ENCODE measurements at places on chromosomes 16 and 17. TPM values are rescaled to one million over a fixed set of nuclear protein-coding genes. Genes with fewer than 3 reads are reported as not detected.

GRCh38 chr17:36934692-36935630, 2.3 kb upstream of the LHX1 start:
- no peak for DNase-seq

GRCh38 chr16:87295259-87295658, 21.9 kb downstream of the C16orf95 start:
- no peak for DNase-seq

The ZNF276 gene
- total RNA-seq: 27.3 TPM

The SEC14L1 gene
- total RNA-seq: 167 TPM

GRCh38 chr17:1872254-1872653, 42.4 kb downstream of the RPA1 start:
- no peak for DNase-seq

DNA sequence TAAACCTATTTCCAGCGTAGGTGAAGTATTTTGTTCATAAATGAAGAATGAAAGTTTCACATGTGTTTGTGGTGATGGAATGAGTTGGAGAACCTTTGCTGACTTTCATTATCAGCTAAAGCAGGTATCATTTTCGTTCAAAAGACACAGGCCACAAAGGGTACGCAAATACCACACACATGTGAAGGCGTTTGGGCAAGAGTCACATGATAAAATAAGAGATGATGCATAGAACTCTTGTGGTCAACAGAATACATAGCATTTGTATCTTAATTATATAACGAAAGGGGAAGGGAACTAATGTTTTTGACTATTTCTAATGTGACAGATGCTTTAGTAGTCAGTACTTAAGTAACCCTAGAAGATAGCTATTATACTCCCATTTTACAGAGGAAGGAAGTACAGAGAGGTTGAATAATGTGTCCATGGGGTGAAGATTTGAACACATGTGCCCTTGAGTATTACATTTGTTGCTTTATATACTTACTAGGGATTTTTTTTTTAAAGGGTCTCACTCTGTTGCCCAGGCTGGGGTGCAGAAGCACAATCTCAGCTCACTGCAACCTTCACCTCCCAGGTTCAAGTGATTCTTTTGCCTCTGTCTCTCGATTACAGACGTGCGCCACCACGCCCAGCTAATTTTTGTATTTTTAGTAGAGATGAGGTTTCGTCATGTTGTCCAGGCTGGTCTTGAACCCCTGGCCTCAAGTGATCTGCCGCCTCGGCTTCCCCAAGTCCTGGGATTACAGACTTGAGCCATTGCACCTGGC, 4.8 kb downstream of the RPA1 start:
- no peak for DNase-seq

DNA sequence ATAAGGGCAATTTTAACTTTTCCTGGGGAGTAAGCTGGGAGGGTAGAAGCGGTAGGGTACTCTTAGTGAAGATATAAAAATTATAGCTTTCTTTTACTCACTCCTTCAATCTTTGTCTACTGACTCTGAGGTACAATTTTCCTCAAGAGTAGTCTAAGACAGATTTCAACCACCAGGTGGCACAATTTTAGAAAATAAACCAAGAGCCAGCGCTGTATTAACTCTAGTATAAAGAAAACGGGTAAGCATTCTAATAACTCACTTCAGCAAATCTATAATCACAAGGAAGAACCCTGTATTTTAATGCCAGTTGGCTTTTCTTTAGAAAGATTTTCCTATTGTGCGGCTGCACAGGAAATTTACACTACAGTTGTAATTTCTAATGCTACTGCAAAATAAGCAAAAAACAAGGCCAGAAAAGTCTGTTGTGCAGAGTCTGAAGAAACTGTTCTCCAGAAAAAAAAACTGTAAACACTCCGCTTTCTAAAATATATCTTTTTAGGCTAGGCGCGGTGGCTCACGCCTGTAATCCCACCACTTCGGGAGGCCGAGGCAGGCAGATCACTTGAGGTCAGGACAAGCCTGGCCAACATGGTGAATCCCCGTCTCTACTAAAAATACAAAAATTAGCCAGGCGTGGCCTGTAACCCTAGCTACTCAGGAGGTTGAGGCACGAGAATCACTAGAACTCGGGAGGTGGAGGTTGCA, 1.9 kb downstream of the CMC2 start:
- DNase-seq: no peak

DNA sequence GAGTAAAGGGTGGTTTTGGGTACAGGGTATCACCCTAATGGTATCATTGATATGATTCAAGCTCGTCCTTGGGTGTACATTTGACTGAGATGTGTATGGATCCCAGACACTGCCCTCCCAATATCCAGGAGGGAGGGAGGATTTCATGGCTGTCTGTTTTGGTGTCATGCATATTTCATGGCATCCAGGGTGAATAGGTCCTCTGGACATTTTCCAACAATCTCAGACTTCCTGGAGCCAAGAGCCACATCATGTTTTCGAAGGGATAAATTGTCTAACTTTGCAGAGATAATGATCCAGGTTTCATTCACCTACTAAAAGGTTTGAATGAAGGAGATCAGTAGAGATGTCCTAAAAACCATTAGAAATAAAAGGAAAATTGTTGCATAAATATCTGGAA, 431.9 kb downstream of the SHISA9 start:
- DNase-seq: no peak

GRCh38 chr17:82241926-82242697, 13.3 kb downstream of the SLC16A3 start:
- no peak for DNase-seq

DNA sequence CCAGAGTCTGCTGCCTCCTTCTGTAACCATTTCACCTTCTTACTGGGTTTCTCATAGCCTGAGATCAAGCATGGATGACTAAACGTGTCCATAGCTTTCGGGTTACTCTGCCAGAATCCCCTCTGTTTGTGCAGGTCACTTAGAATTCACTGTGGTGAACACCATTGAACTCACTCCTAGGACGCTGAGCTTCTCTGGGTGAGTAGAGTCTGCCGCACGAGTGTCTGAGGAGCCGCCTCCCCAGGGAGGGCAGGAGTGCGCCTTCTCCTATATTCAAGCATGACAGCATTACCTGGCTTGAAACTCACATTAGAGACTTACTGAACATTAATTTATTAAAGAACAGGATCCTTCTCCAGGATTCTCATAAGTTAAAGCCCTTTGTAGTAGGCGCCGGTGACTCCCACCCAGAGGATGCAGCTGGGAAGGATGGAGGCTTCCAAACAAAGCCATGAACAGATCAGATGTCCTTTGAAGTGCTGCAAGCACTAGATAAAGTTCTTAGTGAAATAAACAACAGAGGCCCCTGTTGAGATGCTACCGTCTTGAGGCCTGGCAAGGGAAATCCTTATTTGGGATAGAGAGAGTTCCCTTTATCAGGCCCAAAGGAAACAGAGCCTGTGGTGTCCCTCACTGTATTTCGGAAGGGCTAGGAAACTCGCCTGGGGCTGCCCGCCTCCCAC, 144.6 kb upstream of the PLCG2 start:
- no peak for DNase-seq

The SOST gene
- total RNA-seq: not detected

DNA sequence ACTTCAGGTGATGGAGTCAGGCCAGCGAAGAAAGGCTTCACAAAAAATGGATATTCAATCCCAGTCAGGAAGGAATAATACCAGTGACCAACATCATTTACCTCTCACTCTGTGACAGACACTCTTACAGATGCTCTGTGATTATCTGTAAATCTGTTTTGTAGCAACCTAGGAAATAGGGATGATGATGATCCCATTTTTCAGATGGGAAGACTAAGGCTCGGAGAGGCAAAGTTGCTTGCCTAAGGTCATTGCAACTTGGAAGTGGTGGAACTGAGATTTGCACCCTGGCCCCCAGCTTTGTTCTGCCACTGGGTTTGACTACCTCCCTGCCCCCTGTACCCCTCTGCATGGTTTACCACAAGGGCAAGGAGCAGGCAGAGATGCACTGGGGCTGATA, 14.1 kb upstream of the WSCD1 start:
- DNase-seq: no peak

The OR3A3 gene
- total RNA-seq: not detected

GRCh38 chr17:59002848-59003247, 103.8 kb downstream of the TRIM37 start:
- DNase-seq: no peak

- DNase-seq: no peak
Observed at GRCh38 chr17:82029990-82030469, 1.4 kb upstream of the RAC3 start.

- DNase-seq: no peak
Observed at GRCh38 chr16:31404353-31405064, 11.4 kb downstream of the ITGAD start.

DNA sequence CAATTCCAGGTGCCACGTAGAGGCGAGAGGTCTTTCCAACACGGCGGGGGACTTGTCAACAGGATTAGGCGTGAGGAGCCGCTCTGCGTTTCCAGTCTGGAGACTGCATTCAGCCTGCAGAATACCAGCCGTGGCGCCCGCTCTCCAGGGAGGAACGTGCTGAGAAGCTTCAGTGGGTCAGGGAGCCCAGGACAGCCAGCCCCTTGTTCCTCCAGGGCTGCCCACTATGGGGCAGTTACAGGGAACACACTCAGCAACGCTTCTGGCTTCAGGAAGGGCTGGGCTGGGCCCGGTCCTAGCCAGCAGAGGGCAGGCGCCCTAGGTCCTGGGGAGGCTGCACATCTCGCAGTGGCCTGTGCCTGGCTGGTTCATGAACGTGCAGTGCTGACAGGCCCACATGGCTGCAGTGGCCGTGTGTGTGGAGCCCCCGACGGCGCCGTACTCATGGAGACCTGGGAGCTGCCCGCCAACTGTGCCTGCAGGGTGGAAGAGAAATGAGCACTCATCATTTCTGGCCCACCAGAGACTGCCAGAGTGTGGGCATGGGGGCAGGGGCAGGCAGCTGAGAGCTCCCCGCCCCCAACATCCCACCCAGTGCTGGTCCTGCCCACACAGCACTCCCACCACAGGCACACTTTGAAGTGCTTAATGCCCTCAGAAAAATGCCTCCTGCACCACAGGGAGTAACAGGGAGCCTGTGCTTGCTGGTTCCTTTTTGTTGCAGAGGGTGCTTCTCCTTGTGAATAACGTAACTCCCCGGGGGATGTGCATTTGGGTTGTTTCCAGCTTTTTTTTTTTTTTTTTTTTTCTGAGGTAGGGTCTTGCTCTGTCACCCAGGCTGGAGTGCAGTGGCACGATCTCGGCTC, 7.0 kb upstream of the FAAP100 start:
- DNase-seq: no peak

The DNAI2 gene
- not detected for total RNA-seq

DNA sequence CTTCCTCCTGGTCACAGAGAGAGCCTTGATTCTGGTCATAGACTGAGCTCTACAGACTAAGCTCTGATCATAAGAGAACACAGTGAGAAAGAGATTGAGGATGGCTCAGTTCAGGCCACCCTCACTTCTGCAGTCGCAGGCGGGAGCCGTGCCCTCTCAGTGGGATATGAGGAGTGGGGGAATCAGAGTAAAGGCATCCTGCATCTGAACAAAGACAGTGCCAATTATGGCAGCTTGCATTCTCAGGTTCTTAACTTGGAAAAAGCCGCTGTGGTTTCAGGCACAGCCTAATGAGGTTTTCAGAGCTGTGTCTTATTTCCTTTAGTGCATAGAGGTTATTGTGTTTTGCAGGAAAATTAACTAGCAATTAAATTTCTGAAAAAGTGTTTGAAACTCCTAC, 134.4 kb upstream of the NLRP1 start:
- no peak for DNase-seq

The CES5A gene
- 0.74 TPM for total RNA-seq

DNA sequence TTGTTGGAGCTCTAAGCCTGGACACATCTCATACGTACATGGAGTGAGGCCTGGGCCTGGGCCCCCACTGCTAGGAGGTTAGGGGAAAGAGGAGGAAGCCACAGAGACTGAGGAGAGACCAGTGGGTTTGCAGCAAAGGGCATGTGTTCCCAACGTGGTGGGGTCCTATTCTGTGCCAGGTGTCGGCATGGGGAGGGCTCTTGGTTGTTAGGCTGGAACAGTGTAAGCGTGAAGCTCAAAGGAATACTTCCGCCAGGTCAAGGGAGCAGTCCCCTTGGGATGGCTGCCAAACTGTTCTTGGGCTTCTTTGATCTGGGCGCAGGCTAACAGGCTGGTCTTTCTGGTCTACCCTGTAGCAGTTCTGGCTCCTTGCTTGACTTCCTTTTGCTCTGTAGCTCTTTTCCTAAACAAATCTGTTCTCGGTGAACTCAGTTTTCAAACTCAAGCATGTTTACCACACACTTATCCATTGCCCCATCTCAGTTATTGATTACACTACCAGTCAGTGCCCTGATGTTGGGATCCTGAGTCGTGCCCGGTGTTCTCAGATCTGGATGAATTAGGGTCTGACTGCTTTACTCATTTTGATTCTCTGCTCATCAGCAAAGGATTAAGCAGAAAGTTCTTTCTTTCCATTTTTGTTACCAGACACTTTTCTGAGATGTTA, 36.4 kb downstream of the GPT2 start:
- no peak for DNase-seq

DNA sequence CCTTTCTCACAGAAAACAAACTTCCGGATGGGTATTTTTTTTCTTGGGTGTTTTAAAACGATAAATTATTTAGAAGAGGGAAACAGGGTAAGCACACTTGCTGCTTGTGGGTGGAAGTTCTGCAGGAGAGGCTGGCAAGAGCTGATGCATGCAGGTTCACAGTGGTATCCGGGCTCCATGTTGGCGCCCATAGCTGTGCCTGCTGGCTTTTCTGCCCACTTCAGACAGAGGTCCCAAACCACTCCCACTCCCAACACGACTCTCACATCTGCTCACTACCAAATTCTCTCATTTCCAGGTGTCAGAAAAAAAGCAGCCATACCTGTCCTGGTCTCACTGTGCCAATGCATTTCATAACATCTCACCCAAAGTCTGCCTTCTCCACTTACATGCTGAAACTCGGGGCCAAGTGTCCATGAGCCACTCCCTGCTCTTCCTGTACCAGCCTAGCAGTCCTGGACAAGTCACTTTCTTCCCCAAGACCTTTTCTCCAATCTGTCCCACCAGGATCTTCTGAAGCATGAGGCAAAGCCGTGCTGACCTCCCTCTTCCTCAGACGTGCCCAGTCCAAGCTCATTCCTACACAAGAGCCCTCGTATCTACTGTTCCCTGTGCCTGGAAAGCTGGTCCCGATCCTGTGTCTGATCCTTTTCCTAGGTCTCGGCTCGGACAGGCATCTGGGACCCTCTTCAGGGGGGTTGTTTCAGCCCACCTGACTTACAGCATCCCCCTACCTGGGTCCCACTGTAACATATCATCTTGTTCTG, 1.5 kb downstream of the CD300LF start:
- no peak for DNase-seq

- DNase-seq: no peak
Observed at GRCh38 chr17:58324056-58324408, 4.6 kb downstream of the TSPOAP1 start.

DNA sequence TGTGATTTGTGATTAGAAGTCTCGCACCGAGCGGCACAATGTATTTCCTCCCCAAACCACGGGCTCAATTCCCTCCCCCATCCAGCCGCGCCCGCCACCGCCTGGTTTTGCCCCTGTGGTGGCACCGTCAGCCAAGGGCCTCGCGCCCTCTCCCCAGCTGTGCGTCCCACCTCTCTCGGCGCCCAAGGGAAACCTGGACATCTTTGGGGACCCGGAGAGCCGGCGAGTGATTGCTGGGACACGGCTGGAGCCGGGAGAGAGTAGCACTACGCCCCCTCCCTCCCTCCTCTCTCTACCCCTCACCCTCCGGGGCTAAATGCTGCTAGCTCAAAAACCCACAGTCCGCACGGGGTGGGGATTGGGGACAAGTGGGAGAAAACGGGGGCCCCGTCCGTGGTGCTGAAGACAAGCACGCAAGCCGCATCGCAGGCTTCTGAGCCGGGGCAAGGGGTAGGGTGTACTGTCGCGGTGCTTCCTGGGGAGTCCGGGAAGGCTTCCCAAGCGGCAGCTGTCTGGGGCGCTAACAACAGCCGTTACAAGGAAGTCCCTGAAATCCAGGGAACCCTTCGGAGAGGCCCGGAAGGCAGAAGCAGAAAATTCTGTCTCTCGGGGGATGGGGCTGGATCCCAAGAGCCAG, 1.4 kb downstream of the CBLN1 start:
- no peak for DNase-seq

The KCNH6 gene
- 1.2 TPM for total RNA-seq

Data from dorsolateral prefrontal cortex (tissue), 122 donors.